Foreskin fibroblast (primary cell): ENCODE measurements at places on chromosomes 3 and 15.

DNA sequence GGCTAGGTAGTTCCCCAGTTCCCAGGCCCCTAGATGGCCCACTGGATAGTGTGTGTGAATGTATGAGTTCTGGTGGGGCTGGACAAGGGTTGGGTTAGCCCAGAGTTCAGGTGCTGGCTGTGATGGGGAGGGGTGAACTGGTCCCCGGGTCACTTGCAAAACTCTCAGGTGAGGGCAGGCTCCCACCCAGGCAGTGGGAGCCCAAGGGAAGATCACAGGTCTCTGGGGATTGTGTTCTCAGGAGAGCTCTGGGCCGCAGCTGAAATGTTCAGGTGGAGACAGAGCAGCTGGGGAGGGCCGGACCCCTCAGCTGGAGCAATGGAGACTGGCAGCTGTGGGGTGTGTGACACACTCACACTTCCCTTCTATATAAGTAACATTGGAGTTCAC, 12.8 kb upstream of the FAM98B start:
- no peak for DNase-seq

GRCh38 chr3:69542089-69542804, 156.4 kb upstream of the FRMD4B start:
- no peak for DNase-seq

DNA sequence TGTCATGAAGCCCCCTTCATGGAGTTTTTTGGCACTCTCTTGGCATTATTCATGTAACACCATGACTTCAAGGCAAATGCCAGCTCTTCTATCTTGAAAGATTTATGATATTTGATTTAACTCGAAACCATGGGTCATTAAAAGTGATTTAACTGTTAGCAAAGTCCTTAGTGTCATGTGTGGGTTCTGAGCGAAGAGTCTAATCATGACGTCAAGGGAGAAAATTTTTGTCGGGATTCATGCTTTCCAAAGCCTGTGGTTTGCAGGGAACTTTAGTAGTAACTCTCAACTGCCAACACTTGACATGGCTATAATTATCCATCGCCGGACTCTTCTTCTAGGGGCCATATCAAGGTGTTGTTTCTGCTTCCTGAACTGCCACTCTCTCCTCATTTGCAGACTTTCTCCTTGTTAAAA, 11.5 kb downstream of the GXYLT2 start:
- no peak for DNase-seq

GRCh38 chr3:134536781-134537180, 50.9 kb downstream of the CEP63 start:
- no peak for DNase-seq

DNA sequence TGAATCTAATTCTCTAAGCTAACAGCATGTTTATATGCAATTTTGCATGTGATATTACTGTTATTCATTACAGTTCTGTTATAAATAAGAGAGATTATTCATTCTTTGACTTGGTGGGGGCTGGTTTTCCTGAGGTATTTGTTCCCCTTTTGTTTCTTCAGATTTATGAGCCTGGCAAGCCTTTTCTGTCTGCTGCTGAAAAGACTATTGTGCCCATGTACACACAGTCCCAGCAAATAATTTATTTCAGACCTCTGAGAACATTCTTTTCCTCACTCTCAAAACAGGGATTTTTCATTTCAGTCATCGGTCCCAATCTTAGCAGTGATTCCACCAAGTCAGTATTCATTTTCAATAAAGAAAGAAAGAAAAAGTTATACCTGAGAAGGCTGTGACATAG, 716.8 kb downstream of the NSUN3 start:
- DNase-seq = no peak

DNA sequence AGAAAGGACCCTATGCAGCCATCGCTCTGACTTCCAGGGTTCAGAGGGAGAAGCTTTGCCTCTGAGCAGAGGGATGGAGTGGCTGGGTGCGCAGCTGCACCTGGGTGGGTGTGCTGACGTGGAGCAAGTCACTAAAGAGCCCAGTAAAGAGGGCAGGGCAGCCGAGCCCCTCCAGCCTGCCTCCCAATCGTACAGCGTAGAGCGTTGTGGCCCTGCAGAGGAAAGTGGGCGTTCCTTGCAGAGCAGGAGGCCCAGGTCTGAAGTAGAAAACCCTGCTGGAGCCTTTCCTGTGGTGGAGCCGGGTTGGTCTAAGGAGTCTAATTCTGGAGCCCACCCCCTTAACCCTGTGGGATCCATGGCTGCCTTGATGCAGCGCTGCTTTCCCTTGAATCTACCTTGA, 61.0 kb downstream of the ABTB1 start:
- DNase-seq = no peak

DNA sequence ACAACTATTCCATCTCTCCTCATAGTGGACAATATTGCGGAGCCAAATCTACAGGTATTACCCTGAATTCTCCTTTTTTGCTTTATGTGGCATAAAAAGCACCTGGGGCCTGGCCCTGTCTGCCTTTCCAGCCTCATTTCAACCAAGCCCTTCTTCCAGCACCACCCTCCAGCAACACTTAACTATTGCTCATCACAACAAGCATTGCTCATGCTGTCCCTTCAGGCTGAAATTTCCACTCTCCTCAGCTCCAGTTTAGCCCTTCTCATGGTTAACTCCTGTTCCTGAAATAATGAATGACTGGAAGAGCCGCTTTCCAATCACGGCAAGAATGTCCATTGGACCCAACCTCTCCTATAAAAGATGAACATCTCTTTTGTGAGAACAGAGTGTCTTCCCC, 107.4 kb downstream of the P2RY1 start:
- peak; percentile 18 for DNase-seq
